ENCODE measurements at places on chromosomes 6 and 20. TPM values are rescaled to one million over a fixed set of nuclear protein-coding genes. Genes with fewer than 3 reads are reported as not detected.

- no peaks in the 10 kb centered on the region for H3K27me3 ChIP-seq
- no peaks in the 10 kb centered on the region for H3K36me3 ChIP-seq
- H3K4me3 ChIP-seq, result no peak overlapping the region
- H3K27ac ChIP-seq, result no peak overlapping the region
Measured at GRCh38 chr6:42374018-42374669, 77.6 kb downstream of the TRERF1 start.

GRCh38 chr6:152952866-152953509, 29.9 kb downstream of the FBXO5 start:
- DNase-seq, result no peak
- no peak overlapping the region for H3K4me3 ChIP-seq
- peaks cover 2% of the 10 kb centered on the region for H3K4me1 ChIP-seq

DNA sequence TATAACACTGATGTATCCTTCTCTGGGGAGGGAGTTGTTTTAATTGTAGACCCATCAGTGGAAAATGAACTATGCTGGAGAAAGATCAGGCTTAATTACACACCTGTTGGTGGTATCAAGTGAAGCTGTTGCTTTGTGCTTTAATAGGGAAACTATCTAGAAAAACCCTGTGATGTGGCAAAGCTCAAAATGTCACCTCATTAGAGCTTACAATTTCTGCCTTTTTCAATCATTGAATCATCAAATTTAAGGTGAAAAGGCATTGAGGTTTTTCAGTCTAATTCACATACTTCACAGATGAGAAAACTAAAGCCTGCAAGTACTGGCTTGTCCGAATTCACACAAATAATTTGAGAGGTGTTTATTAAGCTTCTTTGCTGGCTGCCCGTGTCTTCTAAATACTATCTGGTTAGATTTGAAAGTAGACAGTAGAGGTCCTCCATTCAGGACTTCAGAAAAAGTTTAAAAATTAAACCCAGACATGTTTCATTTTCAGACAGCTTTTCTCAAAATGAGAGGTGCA, 143.3 kb upstream of the MAP3K7 start:
- no peaks in the 10 kb centered on the region for H3K4me1 ChIP-seq
- H3K27ac ChIP-seq, result no peak overlapping the region
- peaks cover 20% of the 10 kb centered on the region for H3K27me3 ChIP-seq
- no peak for DNase-seq
- no peaks in the 10 kb centered on the region for H3K36me3 ChIP-seq

DNA sequence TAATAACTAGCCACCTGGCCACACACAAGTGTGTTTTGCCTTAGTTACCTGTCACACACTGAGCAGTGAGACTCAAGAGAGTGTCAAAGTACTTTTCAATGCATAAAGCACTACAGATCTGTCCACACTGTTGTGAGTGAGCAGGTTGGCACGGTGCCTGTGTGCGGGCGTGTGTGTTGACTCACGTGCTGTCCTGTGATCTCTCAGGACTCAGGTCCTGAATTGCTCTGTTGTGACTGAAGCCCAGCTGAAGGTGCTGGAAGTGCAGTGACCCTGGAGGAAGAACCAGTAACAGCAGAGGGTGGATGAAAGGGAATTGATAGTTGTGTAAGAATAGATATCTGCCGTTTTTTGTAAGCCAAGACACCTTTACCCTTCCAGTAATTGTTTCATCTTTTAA, 18.3 kb downstream of the SLC16A10 start:
- H3K27ac ChIP-seq, result no peak overlapping the region
- H3K4me1 ChIP-seq, result peaks cover 14% of the 10 kb centered on the region
- DNase-seq, result peak; percentile 72
- peak overlapping the region; percentile 22 for H3K4me3 ChIP-seq
- no peaks in the 10 kb centered on the region for H3K36me3 ChIP-seq
- H3K27me3 ChIP-seq, result no peaks in the 10 kb centered on the region

- no peak for DNase-seq
- H3K27ac ChIP-seq, result no peak overlapping the region
- H3K4me3 ChIP-seq, result no peak overlapping the region
- no peaks in the 10 kb centered on the region for H3K27me3 ChIP-seq
Measured at GRCh38 chr6:2035826-2036709, 209.3 kb downstream of the GMDS start.

DNA sequence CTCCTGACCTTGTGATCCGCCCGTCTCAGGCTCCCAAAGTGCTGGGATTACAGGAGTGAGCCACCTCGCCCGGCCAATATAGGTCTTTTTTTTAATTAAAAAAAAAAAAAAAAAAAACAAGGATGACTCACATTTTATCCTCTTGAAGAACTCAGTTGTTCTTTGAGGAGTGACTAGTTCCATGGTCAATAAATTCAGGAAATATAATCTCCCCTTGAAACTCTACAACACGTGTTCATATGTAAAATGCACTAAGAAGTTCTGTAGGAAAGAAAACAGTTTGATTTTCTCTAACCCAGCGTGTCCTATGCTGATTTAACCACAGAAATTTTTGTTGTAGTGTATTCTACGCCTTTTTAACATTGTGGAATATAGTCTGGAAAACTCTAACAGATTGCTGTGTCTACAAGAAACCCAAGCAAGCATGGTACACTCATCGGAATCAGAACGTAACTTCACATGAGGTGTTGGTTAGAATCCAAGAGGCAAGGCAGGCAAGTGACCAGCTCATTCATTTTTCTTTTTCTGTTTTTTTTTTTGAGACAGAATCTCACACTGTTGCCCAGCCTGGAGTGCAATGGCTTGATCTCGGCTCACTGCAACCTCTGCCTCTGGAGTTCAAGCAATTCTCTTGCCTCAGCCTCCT, 79.0 kb upstream of the ZNF217 start:
- peak overlapping the region; percentile 39 for H3K27ac ChIP-seq
- H3K4me1 ChIP-seq, result peaks cover 14% of the 10 kb centered on the region
- no peak for DNase-seq
- H3K4me3 ChIP-seq, result no peak overlapping the region
- H3K36me3 ChIP-seq, result no peaks in the 10 kb centered on the region

- no peaks in the 10 kb centered on the region for H3K27me3 ChIP-seq
- H3K36me3 ChIP-seq, result no peaks in the 10 kb centered on the region
- DNase-seq, result no peak
- no peak overlapping the region for H3K4me3 ChIP-seq
Measured at GRCh38 chr6:11805259-11806053, 26.9 kb upstream of the ADTRP start.

- no peaks in the 10 kb centered on the region for H3K4me1 ChIP-seq
- no peaks in the 10 kb centered on the region for H3K27me3 ChIP-seq
- DNase-seq, result no peak
- H3K36me3 ChIP-seq, result no peaks in the 10 kb centered on the region
- H3K4me3 ChIP-seq, result no peak overlapping the region
Measured at GRCh38 chr6:89582669-89583325, 55.8 kb downstream of the LYRM2 start.

DNA sequence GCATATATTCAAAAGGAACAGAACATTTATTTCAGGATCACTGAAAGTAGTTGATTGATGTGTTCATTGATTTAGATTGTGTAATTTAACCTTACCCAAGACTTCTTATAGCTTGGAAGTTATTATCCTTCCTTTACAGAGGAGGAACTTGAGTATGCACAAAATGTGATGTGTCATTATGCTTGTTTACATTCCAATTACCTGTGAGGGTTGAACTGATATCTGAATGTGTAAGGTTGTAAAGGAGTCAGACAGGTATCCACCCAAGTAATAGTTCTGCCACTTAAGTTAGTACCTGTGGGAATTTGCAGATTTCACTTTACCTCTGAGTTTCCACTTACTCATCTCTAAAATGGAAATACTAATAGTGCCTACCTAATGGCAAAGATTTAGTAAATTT, 668.2 kb downstream of the DOK5 start:
- H3K27ac ChIP-seq, result no peak overlapping the region
- no peaks in the 10 kb centered on the region for H3K4me1 ChIP-seq
- H3K27me3 ChIP-seq, result no peaks in the 10 kb centered on the region
- no peak overlapping the region for H3K4me3 ChIP-seq

DNA sequence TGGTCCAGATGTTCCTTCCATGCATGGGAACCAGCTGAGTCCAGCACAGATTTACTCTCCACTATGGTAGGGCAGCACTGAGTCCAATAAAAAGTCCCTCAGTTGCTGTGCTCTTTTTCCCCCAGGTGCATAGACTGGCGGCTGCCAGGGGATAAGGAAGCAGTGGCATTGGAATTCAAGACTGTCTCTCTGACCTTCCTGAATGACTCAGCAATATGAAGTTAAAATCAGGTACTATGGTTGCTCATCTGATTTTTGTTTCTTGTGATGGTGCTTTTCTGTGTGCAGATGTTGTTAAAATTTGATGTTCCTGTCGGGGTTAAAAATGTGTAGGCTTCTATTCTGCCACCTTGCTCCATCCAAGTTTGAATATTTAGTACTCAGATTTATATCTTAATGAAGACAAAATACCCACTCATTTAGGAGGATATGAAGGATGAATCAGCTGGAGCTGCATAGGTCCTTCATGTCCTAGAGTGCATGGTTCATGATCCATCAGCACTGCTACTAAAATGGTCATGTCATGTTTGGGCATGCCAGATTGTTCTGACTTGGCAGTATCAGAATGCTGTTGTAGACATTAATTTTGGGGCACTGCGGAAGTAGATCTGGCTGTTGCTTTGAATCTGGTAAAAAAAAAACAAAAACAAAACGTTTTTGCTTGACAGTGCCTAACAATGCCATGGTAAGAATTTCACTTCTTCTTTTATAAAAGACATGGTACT, 321.2 kb upstream of the MAP3K7 start:
- no peak overlapping the region for H3K27ac ChIP-seq
- no peak overlapping the region for H3K4me3 ChIP-seq
- no peak for DNase-seq
- H3K36me3 ChIP-seq, result no peaks in the 10 kb centered on the region

GRCh38 chr6:135909737-135910387, 58.4 kb downstream of the PDE7B start:
- no peaks in the 10 kb centered on the region for H3K36me3 ChIP-seq
- H3K27me3 ChIP-seq, result no peaks in the 10 kb centered on the region
- no peak overlapping the region for H3K4me3 ChIP-seq
- H3K4me1 ChIP-seq, result peaks cover 19% of the 10 kb centered on the region

GRCh38 chr6:117346142-117346930, 79.4 kb downstream of the ROS1 start:
- H3K36me3 ChIP-seq, result no peaks in the 10 kb centered on the region
- no peak for DNase-seq
- peaks cover 12% of the 10 kb centered on the region for H3K27me3 ChIP-seq
- no peak overlapping the region for H3K4me3 ChIP-seq
- H3K4me1 ChIP-seq, result no peaks in the 10 kb centered on the region

GRCh38 chr20:61640131-61640870, 388.2 kb downstream of the CDH4 start:
- H3K27ac ChIP-seq, result no peak overlapping the region
- no peaks in the 10 kb centered on the region for H3K4me1 ChIP-seq
- H3K36me3 ChIP-seq, result no peaks in the 10 kb centered on the region
- H3K4me3 ChIP-seq, result no peak overlapping the region
- no peak for DNase-seq
- H3K27me3 ChIP-seq, result peaks cover 70% of the 10 kb centered on the region

DNA sequence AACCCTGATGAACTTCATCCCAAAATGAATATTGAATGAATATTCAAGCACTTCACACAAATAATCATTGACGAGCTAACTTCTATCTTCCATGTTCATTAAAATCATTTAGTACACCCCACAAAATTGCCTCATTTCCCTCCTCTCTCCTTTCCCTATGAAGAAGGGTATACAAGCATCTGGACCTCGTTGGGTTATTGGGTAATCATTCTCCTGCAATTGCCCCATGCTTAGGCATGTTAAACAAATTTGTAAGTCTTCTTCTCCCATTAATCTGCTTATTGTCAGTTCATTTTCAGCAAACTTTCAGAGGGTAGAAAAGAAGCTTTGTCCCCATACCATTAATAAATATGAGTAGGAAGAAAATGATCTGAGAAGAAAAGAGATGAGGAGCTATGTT, 27.6 kb downstream of the PRKN start:
- H3K4me3 ChIP-seq, result no peak overlapping the region
- H3K27me3 ChIP-seq, result no peaks in the 10 kb centered on the region
- no peaks in the 10 kb centered on the region for H3K36me3 ChIP-seq

- no peaks in the 10 kb centered on the region for H3K27me3 ChIP-seq
- no peaks in the 10 kb centered on the region for H3K4me1 ChIP-seq
- H3K27ac ChIP-seq, result no peak overlapping the region
- DNase-seq, result no peak
Measured at GRCh38 chr6:1667012-1667804, 57.5 kb downstream of the FOXC1 start.

GRCh38 chr20:3678856-3679720, 2.7 kb downstream of the ADAM33 start:
- no peaks in the 10 kb centered on the region for H3K36me3 ChIP-seq
- H3K27ac ChIP-seq, result no peak overlapping the region
- no peak overlapping the region for H3K4me3 ChIP-seq
- peaks cover 81% of the 10 kb centered on the region for H3K27me3 ChIP-seq
- DNase-seq, result no peak

- DNase-seq, result no peak
- no peaks in the 10 kb centered on the region for H3K36me3 ChIP-seq
- H3K4me3 ChIP-seq, result no peak overlapping the region
- H3K4me1 ChIP-seq, result no peaks in the 10 kb centered on the region
- no peaks in the 10 kb centered on the region for H3K27me3 ChIP-seq
- H3K27ac ChIP-seq, result no peak overlapping the region
Measured at GRCh38 chr6:111900735-111901134, 27.5 kb upstream of the FYN start.

- no peaks in the 10 kb centered on the region for H3K4me1 ChIP-seq
- no peaks in the 10 kb centered on the region for H3K27me3 ChIP-seq
- no peak overlapping the region for H3K4me3 ChIP-seq
- H3K36me3 ChIP-seq, result peaks cover 18% of the 10 kb centered on the region
Measured at GRCh38 chr6:142210606-142211005, 63.5 kb downstream of the VTA1 start.

DNA sequence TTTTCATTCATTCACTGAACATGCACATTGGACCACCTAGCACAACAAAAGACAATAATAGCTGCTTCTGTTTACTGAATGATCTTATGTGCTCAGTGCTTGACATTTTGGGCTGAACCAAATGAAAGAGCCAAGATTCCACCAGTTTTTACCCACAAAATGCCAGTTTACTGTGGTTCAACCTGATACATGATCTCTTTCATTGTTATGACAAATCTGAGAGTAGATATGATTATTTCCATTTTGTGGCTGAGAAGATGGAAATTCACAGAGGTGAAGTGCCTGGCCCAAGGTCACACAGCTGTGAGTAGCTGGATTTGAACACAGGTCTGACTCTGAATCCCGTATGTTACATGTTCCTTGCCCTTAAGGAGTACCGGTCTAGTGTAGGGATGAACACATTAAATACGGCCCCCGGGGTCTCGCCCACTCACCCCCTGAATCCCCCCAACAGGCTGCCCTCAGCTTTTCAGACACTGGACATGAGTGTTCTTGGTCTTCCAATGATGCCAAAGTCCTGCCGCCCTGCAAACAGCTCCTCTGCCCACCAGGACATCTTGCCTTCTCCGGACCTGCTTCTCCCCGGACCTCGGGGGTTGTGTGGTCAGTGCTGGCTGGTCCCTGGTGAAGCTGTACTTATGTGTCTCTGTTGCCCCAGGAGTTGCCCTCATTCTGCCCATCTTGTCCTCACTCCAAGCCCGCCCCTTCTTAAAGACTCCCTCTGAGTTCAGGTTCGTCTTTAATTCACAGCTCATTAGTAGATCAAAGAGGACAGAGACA, 58.6 kb upstream of the SLC32A1 start:
- H3K36me3 ChIP-seq, result no peaks in the 10 kb centered on the region
- no peak for DNase-seq
- no peaks in the 10 kb centered on the region for H3K4me1 ChIP-seq

- H3K27me3 ChIP-seq, result peaks cover 22% of the 10 kb centered on the region
- no peak overlapping the region for H3K27ac ChIP-seq
- no peaks in the 10 kb centered on the region for H3K36me3 ChIP-seq
- DNase-seq, result no peak
Measured at GRCh38 chr6:41256383-41256782, 28.2 kb downstream of the TREML4 start.

Gene TREML2
- total RNA-seq, result not detected

Gene OR12D2
- total RNA-seq, result not detected

Gene PCNA
- 102 TPM for total RNA-seq

Gene FAXC
- 1.5 TPM for total RNA-seq

All from Calu3 (cell line).